ENCODE measurements at places on chromosomes 7 and 10.

DNA sequence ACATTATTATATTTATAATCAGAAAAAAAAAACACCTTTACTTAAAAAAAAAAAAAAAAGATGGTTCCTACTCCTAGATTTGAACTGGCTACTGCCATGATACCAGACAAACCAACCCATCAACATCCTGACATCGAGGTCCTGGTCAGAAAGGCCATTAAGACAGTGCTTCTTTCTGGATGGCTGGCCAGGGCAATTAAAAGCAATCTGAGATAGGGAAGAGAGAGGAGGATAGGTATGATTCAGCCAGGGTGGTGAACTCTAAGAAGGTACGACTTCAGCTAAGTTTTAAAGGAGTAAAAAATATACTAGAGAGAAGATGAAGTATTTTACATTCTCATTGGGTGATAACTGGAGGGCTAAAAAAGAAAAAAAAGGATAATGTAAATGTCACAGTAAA is 139.0 kb downstream of the DOCK4 start:
- DNase-seq = no peak

- no peak for DNase-seq
These were observed 182.7 kb downstream of the AHR start for GRCh38 chr7:17481118-17481517.

- no peak for DNase-seq
These were observed 153.4 kb upstream of the NPY start for GRCh38 chr7:24130631-24131030.

DNA sequence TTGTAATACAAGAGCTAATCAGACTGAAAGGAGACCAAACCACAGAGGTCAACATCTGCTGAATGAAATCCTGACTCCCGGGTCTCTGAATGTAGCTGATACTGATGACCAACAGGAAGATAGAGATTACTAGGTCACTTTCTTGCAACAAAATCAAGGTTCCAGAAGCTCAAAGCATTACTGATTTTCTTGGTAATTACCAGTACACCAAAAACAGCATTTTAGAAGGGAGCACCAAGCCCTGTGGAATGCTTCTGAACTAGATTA is 177.7 kb downstream of the SLC25A13 start:
- DNase-seq = no peak

GRCh38 chr10:63628526-63629362 is 107.5 kb downstream of the REEP3 start:
- DNase-seq = no peak

- DNase-seq = no peak
These were observed 13.8 kb upstream of the PITRM1 start for GRCh38 chr10:3186368-3186767.

Measured in cortex of kidney (tissue), 1 donor.